Stimulated activated CD8-positive, alpha-beta memory T cell treated with anti-CD3 and anti-CD28 coated beads, Interleukin-4, amount 100 ng/mL, for 4 hours (primary cell): ENCODE measurements at places on chromosomes 1 and 21.

DNA sequence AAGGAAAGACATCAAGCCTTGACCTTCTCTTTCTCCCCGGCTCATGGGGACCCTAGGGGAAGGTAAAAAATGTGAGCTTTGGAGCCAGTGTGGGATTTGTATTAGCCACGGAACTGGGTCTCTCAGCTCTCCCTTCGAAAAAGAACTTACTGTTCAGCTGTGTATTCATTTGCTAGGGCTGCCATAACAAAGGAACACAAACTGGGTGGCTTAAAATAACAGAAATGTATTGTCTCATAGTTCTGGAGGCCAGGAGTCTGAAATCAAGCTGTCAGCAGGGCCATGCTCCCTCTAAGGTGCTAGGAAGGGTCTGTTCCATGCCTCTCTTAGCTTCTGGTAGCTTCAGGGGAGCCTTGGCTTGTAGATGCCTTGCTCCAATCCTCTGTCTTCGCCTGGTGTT is 83.5 kb upstream of the SLC2A1 start:
- DNase-seq, result no peak

- DNase-seq, result peak; percentile 69
These were observed 21.6 kb upstream of the BCL10 start for GRCh38 chr1:85297855-85298629.

DNA sequence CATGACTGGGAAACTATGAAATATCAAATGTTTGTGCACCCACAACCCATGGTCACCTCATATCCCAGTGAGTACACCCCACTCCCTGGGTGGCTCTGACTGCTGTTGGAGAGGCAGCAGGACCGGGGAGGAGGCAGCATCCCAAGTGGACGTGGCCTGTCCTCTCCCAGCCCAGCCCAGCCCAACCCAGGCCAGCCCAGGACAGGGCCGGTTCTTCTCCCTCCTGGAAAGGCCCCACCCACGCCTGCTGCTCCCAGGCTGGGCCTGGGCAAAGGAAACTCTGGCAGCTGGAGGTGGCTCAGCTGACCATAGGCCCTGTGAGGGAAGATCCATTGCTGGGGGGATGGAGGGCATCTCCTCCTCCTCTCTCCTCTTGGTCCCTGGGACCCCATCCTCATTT is 19.1 kb downstream of the MATN1 start:
- DNase-seq, result no peak

GRCh38 chr1:91730801-91731732 is 154.9 kb downstream of the TGFBR3 start:
- DNase-seq, result no peak

DNA sequence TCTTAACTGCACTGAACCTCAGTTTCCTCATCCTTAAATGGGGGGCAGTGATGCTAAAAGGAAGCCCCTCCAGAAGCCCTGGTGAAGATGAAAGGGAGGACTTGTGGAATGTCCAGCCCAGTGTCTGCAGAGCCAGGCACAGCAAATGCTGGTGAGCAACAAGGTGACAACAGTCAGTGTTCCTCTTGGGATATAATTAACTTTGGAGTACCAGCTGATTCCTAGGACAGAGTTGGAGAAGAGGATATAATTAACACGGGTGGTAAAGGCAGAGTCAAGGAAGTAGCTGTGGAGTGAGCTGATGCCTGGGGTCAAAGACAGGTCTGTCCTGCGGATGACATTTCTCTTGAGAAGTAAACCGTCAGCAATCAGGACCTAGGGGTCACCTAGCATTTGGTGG is 60.7 kb upstream of the MRPS6 start:
- DNase-seq, result no peak

- DNase-seq, result no peak
These were observed 138.2 kb downstream of the COL24A1 start for GRCh38 chr1:86018283-86018923.

DNA sequence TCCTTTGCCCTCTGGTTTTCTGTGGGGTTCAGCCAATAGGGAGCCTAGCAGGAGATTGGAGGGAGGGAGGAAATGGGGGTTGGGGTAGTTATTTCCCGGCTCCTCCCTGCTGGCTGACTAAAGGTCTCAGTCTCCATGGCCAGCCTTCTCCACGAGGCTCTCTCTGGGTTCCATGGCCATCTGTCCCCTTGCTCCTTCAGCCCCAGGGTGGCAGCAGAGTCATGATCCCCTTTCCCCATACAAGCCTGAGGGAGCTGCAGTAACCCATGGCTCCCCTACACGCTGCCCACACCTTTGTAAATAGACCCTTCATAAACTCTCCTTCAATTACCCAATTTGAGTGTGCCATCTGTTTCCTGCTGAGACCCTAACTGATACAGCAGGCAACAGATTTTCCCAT is 176.1 kb upstream of the CSF3R start:
- DNase-seq, result no peak

GRCh38 chr21:35208810-35209517 is 159.9 kb upstream of the RUNX1 start:
- DNase-seq, result no peak

DNA sequence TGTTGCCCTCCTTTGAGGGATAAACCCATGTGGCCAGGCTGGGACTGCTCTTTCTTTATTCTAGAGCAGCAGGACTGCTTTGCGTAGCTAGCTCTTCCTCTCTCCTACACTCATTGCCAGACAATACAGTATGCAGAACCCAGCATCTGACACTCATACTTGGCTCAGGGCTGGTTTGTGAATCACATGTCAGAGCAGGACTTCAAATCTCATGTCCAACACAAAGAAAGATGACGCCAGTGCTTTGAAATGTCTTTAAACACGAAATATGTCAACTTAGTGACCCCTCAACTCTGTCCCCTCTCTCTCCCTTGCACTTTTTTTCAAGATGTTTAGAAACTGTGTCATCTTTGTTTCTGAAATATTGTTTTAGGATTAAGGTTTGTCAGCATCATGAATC is 135.0 kb downstream of the TGFB2 start:
- DNase-seq, result no peak

DNA sequence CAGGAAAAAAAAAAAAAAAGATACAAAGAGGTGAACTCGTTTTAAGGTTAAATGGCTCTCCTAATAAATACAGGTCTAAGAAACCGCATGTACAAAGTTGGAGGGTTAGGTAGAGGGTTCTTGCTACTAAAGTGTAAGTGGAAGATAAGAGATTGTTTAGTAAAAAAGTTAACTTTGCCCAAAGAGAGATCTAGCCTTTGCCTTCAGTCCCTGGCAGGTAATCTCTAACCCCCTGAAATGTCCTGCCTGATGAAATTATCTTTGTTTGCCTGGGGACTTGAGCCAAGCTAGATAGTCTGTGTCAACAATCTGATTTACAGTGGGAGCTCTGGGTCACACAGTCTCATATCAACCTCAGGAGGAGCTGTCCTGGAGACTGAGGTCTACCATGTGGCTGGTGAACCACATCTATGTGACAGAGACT is 57.6 kb downstream of the TRIM33 start:
- no peak for DNase-seq

- no peak for DNase-seq
These were observed 58.5 kb downstream of the LPAR3 start for GRCh38 chr1:84834419-84835064.

GRCh38 chr1:206555473-206555935 is 48.2 kb downstream of the RASSF5 start:
- DNase-seq, result no peak

GRCh38 chr1:7322283-7322785 is 448.8 kb upstream of the VAMP3 start:
- DNase-seq, result no peak

DNA sequence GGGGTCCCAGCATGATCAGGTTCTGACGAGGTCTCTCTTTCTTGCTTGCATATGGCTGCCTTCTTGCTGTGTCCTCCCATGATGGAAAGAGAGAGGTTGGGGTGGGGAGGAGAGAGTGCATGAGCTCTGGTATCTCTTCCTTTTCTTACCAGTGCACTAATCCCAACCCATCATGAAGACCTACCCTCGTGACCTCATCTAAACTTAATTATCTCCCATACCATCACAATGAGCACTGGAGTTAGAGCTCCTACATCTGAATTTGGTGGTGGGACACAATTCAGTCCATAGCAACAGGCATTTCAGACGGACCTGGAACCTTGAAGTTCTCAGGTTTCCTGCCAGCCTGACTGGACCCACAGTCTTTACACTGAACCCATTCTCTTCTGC is 125.2 kb upstream of the ZNF648 start:
- DNase-seq, result no peak

GRCh38 chr1:69898403-69898947 is 306.9 kb downstream of the LRRC40 start:
- DNase-seq, result no peak

GRCh38 chr1:963301-963651 is 2.9 kb downstream of the KLHL17 start:
- DNase-seq, result no peak

DNA sequence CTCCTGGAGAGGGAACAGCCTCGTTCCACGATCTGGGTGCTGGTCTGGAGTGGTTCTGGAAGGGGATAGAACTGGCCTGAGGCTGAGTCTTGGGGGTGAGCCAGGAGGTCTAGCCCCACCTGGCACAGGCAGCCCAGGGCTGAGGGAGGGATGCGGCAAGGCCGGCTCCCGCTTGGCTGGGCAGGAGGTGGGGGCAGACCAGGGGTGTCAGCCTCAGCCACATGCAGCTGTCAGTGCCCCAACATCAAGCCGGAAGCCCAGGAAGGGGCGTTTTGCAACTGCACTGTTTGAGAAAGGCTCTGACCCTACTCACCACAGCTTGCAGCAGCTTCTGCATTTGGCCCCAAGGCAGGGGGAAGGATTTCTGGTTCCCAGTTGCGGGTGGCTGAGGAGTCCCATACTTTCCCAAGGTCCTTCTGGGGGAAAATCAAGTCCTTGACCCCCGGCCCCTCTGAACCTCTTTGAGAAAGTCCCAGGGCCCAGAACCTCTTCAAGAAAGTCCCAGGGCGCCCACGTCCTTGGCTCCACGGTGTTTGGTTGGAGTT is 2.0 kb downstream of the EFHD2 start:
- no peak for DNase-seq

GRCh38 chr1:30446508-30446907 is 276.9 kb downstream of the MATN1 start:
- no peak for DNase-seq

- DNase-seq, result no peak
These were observed 40.1 kb downstream of the ZNF281 start for GRCh38 chr1:200369706-200370105.

- no peak for DNase-seq
These were observed 185.0 kb downstream of the PCP4 start for GRCh38 chr21:40052276-40052675.

- DNase-seq, result no peak
These were observed 3.8 kb downstream of the PTAFR start for GRCh38 chr1:28172713-28173150.

DNA sequence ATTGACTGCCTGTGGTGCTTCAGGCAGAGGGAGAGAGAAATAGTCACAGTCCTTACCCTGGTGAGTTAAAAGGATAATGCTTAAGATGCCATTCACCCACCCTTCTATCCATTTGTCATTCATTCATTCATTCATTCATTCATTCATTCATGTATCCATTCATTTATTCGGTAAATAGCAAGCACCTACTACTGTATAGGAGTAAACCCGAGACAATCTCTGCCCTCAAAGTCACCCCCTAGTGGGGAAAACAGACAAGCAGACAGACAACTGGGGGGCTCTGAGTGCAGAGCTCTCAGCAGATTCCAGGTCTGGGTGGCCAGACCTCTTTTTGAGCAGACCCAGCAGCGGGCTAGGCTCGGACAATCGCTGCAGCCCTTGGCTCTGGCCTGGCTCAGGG is 14.1 kb upstream of the ACTL8 start:
- no peak for DNase-seq

DNA sequence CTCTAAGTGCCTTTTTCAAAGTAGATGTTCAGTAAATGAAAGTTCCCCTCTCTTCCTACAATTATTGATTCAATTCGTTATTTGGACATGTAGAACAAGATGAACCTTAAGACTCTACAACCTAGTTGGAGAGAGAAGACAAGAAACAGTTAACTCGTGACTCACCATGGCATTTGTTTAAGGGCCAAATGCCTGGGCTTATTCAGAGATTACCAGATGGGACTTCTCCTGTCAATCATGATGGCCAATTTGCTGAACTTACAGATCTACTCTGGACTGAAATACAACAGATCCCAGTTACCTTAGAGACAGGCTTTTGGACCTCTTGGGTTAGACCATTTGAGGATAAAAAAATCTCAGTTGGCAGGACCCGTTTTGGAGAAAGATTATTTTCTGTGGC is 93.5 kb downstream of the C1orf94 start:
- no peak for DNase-seq

GRCh38 chr1:154141240-154141639 is 13.6 kb downstream of the NUP210L start:
- no peak for DNase-seq

DNA sequence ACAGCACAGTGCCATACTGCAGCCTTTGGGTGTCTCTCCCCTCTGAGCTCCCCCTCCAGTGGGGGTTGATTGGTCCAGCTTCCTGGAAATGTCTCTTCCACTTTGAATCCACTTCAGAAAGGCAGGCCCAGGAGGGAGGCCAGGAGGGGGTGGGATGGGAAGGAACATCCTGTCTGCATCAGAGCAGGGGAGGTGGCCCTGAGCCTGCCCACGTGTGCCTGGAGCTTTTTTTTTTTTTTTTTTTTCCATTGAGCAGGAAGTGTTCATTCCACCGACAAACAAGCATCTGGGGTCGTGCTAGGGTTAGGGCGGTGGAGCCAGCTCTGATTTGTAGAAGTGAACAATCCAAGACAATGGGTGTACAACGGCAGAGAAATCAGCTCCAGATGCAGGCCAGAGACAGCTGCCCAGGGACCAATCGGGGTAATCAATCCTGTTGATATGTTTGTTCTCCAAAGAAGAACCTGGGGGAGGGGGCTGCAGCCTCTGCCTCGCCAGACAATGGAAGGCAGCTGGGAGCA is 93.3 kb downstream of the SSBP3 start:
- DNase-seq, result no peak

DNA sequence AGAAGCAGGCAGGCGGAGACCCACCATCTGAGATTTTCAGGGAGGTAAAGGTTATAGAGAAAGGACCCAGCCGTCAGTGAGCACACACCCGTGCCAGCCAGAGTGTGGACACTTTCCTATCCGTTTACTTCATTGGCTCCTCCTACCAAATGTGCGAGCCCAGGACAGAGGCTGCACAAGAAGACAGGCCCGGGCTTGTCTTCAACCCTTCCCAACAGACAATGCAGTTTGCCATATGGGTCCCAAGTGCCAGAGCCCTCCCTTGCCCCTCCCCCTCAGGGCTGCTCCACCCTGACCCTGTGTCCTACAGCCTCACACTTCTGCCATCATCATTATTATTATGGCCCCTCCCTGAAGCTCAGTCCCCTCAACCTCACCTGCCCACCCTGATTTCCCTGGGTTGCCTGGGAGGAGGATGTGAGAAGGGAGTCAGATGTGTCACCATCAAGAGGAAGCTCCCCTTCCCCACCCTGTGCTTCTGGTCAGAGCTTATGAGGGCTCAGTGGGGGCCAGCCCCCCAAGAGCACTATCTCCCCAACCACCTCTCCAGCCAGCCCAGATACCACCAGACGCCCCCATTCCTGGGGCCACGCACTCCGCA is 9.4 kb downstream of the LAPTM5 start:
- no peak for DNase-seq
